ENCODE measurements at places on chromosomes 6 and 20. TPM values are rescaled to one million over a fixed set of nuclear protein-coding genes. Genes with fewer than 3 reads are reported as not detected.

GRCh38 chr6:144599615-144600014 lies 314.5 kb downstream of the UTRN start:
- DNase-seq: no peak
- no peaks in the 10 kb centered on the region for H3K36me3 ChIP-seq
- no peak overlapping the region for H3K27ac ChIP-seq
- no peaks in the 10 kb centered on the region for H3K4me1 ChIP-seq

DNA sequence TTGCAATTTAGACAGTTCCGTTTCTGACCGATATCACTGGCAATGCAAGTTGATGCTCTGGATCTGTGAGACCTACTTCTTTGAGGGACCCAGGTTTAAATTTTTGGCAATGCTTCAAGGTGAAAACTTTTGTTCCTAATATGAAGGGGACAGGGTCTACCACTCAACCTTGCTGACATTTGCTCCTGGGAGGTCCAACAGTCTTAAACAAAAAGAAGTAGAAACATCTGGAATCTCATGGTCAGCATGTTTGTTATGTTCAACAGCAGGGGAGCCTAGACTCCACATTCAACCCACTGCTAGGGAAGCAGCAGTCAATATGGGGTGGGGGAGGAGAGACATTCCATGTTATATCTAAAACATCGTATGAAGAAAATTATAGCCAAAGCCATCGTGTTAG lies 196.4 kb downstream of the SIM1 start:
- H3K27me3 ChIP-seq: no peaks in the 10 kb centered on the region
- no peaks in the 10 kb centered on the region for H3K36me3 ChIP-seq
- no peak overlapping the region for H3K4me3 ChIP-seq
- H3K4me1 ChIP-seq: no peaks in the 10 kb centered on the region
- H3K27ac ChIP-seq: no peak overlapping the region
- no peak for DNase-seq

The PNLDC1 gene
- total RNA-seq: not detected

GRCh38 chr6:73325656-73326055 lies 28.4 kb downstream of the DPPA5 start:
- H3K4me3 ChIP-seq: no peak overlapping the region
- DNase-seq: no peak
- H3K36me3 ChIP-seq: no peaks in the 10 kb centered on the region

Data from Peyer's patch (tissue), 4 donors.